ENCODE measurements at places on chromosomes 2 and 18.

DNA sequence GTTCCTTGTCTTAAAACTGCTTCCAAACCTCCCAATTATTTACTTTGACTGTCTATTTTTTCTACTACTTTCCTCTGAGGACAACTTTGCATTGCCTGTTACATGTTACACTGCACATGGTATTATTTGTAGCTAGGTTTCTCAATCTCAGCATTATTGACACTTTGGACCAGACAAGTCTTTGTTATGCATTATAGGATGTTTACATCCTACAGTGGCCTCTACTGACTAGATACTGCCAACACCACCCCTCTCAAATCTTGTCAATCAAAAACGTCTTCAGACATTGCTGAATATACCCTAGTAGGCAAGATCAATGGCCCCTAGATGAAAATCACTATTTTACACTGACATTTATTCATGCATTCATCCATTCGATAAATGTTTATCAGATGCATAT lies 129.6 kb upstream of the DNAJC10 start:
- DNase-seq, result no peak

GRCh38 chr18:3593381-3593903 lies 143.5 kb downstream of the TGIF1 start:
- DNase-seq, result no peak

DNA sequence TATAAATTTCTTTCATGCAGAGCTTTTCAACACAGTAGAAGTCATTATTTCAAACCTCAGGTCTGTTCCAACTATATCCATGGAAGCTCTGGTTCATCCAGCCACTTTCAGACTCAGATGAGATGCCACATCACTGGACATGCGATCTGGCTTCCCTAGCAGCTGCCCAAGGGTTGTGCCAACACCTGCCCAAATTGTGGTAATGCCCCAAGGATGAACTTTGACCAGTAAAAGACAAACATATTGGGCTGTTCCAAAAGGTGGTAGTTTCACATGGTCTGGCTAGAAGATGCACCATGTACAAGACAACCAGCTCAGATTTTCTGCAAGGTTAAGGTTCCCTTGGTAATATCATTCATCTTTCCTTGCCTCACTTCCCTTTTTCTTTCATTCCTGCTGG lies 101.9 kb downstream of the THADA start:
- DNase-seq, result no peak

DNA sequence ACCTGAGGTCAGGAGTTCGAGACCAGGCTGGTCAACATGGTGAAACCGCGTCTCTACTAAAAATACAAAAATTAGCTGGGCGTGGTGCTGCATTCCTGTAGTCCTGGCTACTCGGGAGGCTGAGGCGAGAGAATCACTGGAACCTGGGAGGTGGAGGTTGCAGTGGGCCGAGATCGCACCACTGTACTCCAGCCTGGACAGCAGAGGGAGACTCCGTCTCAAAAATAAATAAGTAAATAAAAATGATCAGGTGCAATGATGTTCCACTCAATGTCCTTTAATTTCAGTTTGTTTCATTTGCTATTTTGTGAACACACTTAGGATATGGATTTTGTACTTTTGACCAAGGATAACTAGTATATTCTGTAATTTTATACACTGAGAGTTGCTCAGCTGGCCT lies 9.3 kb downstream of the HADHA start:
- DNase-seq, result no peak

DNA sequence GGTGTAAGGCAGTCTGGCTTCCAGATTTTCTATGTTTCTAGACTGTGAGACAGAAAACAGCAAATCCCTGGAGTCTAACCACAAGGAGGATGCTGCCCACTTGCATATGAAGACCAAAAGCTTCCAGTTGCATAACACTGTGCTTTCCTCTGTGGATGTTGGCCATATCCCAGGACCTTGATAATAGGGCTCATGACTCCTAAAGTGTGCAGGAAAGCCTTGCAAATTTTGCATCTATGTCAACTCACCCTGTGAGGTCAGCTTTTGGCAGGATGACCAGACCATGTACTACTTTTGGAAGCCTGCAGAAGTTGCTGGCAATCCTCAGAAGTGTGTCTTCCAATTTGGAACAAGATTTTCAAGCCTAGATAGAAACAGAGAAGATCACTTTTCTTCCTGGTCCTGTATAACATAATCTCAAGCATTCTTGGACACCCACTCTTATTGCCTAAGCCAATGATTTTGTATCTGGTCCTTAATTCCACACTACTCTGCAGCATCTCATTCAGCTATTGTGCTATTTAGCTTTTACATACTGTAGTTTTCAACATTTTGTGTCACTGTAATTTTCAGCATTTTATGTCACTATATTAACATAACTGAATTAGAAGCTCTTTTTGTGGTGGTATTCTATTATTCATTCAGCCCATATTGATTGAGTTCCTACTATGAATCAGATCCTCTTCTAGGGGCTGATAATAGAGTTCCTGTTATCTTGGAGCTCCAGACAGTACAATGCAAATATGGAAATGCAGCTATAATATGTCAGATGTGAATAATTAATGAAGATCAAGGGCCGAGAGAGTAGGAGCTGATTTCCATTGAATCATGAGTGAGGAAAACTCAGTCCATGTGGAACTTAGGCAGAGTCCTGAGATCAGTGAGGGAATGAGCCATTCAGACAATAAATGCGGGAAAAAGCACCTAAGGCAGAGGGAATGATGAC lies 85.3 kb upstream of the RAB27B start:
- DNase-seq, result no peak

- DNase-seq, result no peak
These were observed 2.0 kb downstream of the CDH7 start for GRCh38 chr18:65752625-65753325.

DNA sequence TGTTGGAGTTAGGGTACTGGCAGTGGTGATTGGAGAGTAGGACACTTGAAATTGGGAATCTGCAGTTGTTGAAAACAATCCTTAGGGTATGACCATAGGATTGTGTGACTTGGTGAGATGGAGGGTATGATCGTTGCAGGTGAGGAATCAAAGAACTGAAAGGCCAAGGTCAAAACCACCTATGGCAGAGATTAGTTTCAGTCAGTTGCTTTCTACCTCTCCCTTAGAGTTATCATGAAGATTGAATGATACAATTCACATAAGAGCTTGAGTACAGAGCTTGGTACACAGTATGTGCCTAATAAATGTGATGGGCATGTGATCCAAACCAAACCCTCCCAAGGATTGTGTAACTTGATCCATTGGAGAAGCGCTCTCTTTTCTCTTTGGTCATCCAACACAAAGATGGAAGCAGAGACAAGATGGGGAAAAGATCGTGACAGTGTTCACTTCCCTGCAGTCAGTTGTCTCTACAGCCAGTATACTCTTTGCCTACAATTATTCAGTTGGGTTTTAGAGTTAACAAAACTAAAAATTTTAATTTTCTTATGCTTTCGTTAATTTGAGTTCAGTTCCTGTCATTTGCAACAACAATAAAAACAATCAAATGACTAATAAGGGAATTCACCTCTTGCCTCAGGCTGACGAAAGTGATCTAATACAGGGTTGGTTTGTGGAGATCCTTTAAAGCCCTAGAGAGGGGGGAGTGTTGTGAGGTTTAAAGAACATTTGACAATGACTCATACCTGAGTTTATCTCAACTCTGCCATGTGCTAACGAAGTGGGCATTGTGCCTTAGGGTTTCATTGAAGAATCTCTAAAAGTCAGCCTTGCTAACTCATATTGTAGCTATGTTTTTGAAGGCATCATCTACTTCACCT lies 14.8 kb upstream of the SMAD2 start:
- DNase-seq, result no peak

DNA sequence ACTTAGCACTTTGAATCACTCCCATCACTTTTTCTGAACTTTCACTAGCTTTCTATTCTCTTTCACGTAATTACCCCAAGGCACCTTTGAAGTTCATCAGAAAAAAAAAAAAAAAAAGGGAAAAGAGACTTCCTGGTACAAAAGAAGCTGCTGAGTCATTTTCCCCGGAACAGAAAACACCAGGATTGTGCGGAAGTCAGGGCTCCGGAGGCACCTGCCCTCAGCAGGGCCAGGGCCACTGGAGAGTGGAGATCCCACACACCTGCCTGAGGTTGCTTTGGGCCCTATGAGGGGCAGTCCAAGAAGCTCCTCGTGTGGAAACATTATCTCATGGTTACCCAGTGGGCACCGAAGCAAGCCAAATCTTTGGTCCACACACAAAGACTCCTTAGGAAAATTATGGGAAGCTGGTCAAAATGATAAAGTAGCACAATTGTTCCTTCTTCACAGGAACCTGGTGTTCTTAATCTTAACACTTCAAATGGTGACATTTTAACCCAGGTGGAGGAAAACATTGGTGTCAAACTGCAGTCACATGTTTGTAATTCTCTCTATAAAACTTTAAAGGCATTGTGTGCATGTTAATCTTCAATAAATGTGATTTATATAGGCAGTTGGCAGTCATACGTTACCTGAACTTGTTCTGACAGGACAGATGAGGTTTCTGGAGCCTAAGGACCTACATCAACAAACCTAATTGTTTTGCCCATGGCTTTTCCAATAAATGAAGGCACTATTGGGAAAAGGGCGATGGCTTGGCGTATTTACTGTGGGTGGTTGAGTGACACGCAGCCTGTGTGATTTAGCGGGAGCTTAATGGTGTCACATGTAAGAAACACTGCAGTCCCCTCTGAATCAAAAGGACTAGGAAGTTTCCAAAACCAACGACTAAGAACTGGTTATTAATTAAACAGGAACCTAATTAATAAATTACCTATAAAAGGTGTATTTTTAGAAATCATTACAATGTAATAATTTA lies 23.4 kb upstream of the FAM110C start:
- no peak for DNase-seq

- DNase-seq, result no peak
These were observed 57.5 kb downstream of the SLC35F5 start for GRCh38 chr2:113698892-113699447.

GRCh38 chr2:95240556-95240955 lies 33.2 kb downstream of the ZNF892 start:
- no peak for DNase-seq

DNA sequence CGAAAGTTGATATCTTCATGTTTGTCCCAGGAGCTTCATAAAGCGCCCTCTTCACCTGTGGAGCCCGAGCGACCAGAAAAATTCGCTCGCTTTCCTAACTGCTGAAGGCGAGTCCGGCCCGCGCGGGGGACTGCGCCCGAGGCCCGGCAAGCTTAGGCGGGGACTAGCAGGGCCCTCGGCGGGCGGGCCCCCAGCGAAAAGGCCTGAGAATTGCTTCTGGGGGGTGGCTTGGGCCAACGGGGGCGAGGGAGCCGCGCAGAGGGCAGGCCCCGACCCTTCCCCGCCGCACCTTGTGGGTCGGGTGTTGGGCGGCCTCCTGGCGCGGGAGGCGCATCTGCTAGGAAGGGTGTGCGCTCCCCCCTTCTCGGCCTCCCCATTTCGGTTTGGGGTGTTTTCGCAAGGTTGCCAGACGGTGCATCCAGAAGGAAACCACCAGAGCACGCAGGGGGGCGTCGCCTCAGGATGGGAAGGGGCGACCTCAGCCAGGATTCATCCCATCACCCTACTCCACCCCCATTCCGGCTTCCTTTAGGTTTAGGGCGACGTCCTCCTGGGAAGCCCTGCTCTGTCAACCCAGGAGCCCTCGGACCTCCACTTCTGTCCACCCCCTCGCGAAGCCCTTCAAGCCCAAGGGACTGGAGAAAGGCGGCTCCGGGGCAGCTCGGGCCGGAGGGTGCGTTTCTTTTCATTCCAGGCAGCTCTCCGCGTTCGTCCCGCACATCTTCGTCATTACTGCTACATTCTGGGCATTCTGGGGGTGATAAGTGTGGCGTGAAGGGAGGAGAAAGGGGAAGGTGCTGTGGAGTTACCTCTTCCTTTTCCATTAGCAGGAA lies 9.1 kb downstream of the SP9 start:
- DNase-seq, result no peak

DNA sequence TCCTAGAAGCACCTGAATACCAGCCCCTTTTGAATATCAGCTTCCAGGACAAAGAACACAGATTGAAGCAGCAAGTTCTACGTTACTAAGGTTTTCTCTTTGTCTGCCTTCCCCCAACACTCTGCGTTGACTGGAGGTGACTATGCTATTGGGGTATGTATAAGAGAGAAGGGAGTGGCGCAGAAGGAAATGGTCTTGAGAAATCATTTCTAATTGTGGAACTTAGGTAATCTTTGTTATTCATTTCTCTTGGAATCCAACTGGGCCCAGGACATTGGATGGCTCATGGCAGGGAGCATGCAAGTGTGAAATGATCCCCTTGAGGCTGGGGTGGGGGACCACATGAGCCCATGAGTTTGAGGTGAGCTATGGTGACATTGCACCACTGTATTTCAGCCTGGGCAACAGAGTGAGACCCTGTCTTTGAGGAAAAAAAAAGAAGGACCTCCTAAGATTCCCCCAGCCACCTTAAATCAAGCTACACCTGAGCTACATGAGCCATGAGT lies 29.7 kb downstream of the XDH start:
- no peak for DNase-seq

- DNase-seq, result no peak
These were observed 12.3 kb downstream of the HDAC4 start for GRCh38 chr2:239388236-239389151.

- DNase-seq, result no peak
These were observed 9.8 kb upstream of the MALT1 start for GRCh38 chr18:58661423-58661822.

GRCh38 chr2:139946690-139947089 lies 1166.5 kb upstream of the NXPH2 start:
- DNase-seq, result no peak

DNA sequence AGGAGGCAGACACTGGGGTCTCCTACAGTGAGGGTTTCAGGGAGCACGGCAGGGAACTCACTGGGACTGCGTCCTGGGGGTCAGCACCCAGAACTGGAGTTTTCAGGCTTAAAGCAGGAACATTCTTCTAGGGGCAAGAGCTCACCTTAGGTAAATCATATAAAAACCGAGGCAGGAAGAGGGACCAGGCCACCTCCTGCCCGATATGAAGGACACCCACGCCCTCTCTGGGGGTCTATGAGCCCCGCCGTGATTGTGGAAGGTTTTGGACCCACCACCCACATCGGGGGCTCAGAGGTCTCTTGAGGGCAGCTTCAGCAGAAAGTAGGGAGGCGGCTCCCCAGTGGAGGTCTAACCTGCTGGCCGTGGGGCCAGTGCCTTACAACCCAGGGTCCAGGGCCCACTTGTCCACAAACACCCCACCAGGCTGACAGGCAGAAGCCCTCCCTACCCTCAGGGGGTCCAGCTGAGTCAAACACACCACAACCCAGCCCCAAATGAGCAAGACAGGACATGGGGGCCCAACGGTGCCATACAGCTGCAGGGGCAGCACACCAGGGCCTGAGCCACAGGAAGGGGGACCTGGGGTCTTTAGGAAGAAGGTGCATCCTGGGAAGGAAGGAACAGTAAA lies 25.3 kb downstream of the CROCC2 start:
- no peak for DNase-seq

DNA sequence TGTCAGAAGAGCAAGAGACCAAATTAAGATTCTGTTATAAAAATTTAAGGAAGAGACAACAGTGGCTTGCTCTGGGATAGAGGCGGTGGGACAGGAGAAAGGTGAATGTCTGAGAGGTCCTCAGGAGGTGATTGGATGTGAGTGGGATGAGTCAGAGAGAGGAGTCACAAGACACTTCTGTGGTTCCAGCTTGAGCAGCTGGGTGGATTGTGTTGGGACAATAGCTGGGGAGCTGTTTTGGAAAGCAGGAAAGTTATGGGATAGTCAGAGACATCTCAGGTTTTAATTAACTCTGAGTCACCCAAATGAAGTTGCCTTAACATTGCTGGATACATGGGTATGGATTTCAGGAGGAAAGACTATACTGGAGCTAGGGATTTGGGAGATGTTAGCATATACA lies 218.0 kb upstream of the TRIB2 start:
- DNase-seq, result no peak

- DNase-seq, result peak; percentile 9
These were observed at the start of gene TBR1 for GRCh38 chr2:161415987-161416707. Gene TBR1, plus strand, starts transcription at chr2:161416297. Its CDS starts 114 bp downstream, at chr2:161416411.

Data from T-cell (primary cell).